Mammary epithelial cell (primary cell): ENCODE measurements at places on chromosomes 2 and 18. TPM values are rescaled to one million over a fixed set of nuclear protein-coding genes. Genes with fewer than 3 reads are reported as not detected.
A peak's percentile ranks its signal among the peaks of the same experiment; 100 is the strongest.

DNA sequence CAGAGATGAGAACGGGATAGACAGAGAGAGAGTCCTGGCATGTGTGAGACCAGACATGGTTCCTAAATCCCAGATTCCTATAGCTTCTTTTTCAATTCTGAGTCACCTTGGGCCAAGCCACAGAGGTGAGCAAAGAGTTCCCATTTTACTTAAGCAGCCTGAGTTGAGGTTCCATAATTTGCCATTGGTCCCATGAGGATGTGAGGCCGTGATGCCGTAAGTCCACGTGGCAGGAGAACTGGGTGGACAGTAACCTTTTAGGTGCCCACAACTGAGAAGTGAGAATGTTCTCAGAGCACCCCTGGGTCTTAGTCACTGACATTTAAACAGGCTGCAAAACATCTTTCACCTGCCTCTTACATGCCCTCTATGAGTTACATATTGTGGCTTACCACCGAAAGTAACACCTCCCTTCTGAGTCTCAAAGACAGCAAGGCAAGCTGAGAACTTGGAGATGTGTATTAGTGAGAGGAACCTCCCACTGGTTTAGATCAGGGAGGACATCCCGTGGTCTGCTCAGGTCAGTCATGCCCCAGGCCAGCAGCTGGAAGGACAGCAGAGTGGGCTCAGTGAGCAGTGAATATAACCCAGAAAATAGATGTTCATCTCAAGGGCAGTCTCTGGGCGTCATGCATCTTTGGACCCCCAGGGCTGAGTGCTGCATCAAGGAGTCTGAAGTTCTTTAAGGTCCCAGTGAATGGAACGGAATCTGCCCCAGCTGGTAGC lies 127.9 kb upstream of the LGALSL start:
- peak; percentile 74 for DNase-seq

DNA sequence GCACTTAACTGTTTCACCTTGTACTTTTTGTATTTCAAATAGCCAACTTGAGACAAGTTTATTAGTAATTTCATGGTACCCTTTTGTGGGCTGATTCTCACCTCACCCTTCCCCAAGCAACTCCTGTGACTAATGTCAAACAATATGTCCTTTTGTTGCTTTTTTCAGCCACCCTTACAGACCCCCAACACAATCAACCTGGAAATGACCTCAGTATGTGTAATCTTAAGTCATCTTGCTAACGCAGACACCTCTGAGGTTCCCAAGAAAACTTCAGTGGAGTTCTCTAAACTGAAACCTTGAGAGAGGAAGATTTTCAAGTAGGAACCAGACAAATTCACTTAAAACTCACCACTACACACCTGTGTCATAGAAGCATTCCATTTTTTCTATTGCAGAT lies 69.5 kb downstream of the KYNU start:
- DNase-seq: peak; percentile 81

Gene ANKRD36C
- 26.1 and 37.0 TPM in 2 replicates for total RNA-seq

GRCh38 chr18:36365836-36366775 lies 68.6 kb downstream of the FHOD3 start:
- DNase-seq: no peak

GRCh38 chr18:42980426-42980825 lies 135.1 kb downstream of the RIT2 start:
- no peak for DNase-seq

GRCh38 chr2:20662308-20662937 lies 4.5 kb upstream of the GDF7 start:
- DNase-seq: no peak

DNA sequence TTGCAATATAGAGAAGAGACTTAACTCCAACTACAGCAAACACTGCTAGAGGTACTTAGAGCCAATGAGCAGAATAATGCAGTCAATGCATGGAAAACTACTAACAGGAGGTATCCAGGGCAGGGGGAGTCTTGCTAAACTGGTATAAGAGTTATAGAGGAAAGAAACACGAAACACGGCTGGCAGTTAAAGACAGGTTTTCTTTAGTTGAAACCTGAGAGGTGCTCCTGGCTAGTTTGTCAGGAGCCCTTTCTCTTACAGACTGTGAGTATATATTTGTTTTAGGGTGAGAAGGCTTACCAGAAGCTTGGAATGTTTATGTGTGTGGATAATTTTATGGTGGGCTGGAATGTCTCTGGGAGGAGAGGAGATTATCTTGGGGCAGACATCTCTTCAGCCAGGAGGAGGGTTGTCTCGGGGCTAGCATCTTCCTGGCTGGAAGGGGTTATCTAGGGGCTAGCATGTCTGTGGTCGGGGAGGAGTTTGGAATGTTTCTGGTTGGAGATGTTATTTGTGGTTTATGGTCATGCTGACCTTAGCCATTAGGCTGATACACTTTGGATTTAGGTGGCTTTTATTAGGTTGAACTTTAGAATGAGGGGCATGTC lies 1048.8 kb downstream of the DPP10 start:
- DNase-seq: no peak

GRCh38 chr2:159612255-159612901 lies 4.0 kb downstream of the BAZ2B start:
- peak; percentile 45 for DNase-seq

DNA sequence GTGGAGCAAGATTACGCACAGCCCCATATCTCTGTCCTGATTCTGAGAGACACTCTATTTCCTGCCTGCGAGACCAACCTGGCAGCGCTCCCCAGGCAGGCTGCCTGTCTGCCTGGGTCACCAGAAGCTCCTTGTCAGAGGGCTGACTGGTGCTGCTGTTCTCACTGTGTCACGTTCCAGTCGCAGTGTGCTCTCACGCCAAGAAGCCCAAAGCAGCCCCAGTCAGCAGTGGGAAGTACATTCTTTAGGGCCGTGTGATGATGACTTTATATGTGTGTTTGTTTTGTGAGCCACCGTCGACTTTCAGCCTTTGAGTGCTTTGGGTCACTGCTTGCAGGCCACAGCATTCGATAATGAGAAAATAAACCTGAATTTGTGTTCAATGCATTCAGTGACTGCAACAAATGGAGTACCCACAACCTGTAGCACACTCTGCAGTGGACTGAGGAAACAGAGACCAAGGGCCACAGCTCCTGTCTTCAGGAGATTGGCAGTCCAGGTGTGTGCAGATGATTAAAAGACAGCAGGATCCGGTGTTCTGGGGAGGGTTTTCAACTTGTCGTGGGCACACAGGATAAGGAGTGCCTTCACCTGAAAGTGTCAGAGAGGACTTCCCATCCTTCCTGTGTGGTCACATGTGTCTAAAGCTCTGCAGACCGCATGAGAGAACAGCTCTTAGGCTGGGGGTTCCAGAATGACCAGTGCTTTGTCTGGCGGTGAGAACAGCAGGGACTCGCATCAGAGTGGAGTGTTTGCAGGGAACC lies 4.8 kb downstream of the TNFRSF11A start:
- no peak for DNase-seq

Gene NR4A2
- 0.50 TPM for total RNA-seq

Gene TBR1
- not detected in 2 replicates for total RNA-seq

- no peak for DNase-seq
Measured at GRCh38 chr2:235418918-235419317, 74.9 kb upstream of the AGAP1 start.

DNA sequence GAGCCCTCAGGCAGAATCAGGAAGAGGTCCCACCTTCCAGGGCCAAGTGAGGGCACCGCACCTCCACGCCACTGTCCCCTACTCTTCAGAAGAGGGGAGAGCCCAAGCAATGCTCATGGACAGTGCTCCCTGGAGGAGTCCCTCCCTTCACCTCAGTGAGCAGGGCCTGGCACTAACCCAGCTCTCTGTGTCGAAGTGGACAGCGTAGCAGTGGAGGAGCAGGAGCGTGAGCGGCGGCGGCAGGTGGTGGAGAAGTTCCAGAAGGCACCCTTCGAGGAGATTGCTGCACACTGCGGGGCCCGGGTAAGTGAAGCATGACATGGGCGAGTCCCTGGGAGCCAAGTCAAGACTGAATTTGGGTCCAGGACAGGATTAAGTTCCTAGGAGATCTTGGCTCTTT lies 16.7 kb downstream of the POMC start:
- no peak for DNase-seq

Gene CFAP221
- not detected for total RNA-seq

GRCh38 chr18:62863579-62864001 lies 148.2 kb downstream of the PHLPP1 start:
- peak; percentile 59 for DNase-seq

DNA sequence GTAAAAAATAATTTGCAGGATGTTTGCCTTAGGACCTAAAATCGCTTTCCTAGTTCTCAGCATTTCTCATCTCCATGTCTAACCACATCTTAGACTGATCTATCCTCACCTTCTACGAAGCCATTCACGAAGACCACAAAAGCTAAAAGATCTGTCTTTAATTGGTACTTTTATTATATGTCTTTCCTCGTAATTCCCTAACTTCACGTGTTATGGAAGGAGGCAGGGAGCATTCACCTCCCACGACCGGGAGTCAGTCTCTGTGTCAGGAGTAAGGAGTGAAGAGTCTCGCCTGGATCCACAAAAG lies 1.6 kb downstream of the DLGAP1 start:
- no peak for DNase-seq

DNA sequence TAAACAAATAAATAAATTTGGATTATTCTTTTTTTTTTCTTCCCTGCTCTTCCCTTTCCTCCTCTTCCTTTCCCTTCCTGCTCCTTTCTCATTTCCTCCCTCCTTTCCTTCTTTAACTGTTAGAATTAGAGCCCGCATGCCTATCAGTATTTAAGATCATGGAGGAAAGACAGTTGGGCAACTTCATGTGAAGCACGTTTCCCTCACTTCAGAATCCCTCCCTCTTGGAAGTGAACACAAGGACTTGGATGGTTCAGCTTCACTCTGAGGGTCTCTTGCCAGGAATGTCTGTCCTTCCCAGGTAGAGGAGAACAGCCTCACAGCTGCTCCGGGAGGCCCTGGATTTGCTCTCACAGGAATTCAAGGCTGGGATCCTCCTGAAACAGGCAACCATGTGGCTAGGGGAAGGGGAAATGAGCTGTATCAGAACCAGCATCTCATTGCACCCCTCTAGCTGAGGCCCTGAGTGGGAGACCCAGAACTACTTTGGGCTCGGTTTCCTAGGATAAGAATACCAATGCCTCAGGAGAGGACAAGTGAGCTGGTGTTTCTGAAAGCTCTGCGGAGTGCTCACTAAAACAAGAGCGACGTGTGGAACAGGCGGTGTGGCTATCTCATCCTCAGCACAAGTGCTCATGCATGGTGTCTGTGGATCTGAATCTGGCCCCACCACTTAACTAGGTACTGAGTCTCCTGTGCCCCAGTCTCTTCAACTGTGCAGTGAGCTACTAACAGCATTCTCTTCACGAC lies 230.5 kb downstream of the MYCN start:
- DNase-seq: no peak

- no peak for DNase-seq
Measured at GRCh38 chr18:68676913-68677312, 38.0 kb downstream of the TMX3 start.

Gene RFTN2
- under 0.01 TPM for total RNA-seq

DNA sequence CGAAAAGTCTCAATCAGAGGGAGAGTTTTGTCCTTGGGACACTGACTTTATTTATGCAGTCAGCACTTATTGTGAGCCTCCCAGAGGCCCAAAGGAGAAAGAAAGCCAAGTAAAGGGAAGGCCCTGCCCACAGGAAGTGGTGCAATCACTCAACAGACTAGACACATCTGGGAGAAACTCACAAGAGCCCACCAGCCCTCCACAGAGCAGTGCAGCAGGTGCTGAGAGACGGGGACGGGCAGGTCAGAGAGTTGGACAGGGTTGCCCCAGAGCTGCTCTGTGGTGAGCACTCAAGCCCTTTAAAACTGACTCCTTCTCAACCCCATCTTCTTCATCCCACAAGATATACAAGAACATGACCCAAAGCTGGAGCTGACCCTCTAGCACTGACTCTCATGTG lies 96.0 kb downstream of the TFCP2L1 start:
- DNase-seq: no peak

GRCh38 chr2:240155048-240155744 lies 14.7 kb upstream of the OTOS start:
- DNase-seq: no peak

DNA sequence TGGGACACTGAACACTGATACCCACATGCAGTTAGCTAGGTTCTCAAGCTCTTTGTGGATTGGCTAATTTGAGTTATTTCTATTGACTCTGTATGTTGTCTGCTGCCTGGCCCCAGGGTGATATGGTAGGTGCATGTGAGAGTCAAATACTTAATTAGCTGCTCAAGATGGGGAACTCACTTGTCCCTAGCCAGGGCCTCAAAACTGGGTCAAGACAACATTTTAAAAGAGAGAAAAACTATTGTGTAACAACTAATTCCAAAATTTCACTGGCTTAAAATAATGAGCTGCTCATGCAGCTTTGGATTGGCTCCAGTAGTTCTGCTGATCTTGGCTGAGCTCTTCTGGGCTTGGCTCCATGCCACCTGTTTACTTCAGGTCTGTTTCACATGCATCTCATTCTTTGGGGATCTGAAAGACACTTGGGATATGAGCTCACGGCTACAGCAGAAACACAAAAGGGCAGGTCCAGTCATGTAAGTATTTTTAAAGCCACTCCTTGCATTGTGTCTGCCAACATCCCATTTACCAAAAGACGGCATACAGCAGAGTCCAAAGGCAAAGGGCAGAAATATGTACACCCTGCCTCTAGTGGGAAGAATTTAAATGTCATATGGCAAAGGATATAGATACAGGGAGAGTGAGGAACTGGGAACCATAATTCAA lies 716.8 kb downstream of the SUCLG1 start:
- DNase-seq: peak; percentile 38

GRCh38 chr2:67446491-67446911 lies 49.4 kb downstream of the ETAA1 start:
- peak; percentile 71 for DNase-seq

Gene EPB41L3
- total RNA-seq: 0.50 TPM

Gene TMEM247
- not detected in 2 replicates for total RNA-seq

DNA sequence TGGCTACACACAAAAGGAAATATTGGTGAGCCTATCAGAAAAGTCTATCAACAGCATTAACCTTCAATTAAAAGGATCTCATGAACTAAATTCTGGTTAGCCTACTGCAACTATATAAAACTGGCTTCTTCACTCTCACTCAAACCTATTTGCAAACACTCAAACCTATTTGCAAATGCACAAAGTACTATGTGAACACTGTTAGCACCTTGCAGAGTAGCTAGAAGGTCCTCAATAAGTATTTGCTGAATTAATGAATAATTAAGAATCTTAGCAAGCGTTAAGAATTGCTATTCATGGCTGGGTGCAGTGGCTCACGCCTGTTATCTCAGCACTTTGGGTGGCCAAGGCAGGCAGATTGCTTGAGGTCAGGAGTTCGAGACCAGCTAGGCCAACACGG lies 150.3 kb downstream of the DTNB start:
- DNase-seq: no peak

Gene FNDC4
- 16.5 and 21.7 TPM in 2 replicates for total RNA-seq

- DNase-seq: no peak
Measured at GRCh38 chr2:24354957-24355356, 5.4 kb downstream of the ITSN2 start.

Gene UNC80
- total RNA-seq: 2.5 TPM

- DNase-seq: peak; percentile 37
Measured at GRCh38 chr18:9771261-9771976, 63.3 kb downstream of the RAB31 start.

- peak; percentile 25 for DNase-seq
Measured at GRCh38 chr2:47119001-47119400, 36.1 kb downstream of the STPG4 start.

DNA sequence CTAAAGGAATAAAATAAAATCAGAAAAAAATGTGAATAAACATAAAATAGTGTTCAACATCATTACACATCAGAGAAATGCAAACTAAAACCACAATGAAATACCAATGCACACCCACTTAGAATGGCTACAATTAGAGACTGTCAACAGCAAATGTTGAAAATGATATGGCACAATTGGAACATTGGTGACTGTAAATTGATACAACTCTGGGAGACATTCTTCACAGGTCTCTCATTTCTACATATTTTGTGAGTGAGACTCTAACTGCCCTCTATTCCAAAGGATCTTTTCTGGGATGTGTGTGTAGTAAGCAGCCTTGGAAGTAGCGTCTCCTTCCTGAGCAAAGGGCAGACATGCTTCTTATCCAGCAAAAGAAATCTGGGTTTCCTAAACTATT lies 323.0 kb downstream of the FBXO15 start:
- DNase-seq: no peak
